ENCODE measurements at places on chromosomes 5 and 9.

GRCh38 chr5:31100781-31101310 lies 92.6 kb upstream of the CDH6 start:
- no peak for DNase-seq

DNA sequence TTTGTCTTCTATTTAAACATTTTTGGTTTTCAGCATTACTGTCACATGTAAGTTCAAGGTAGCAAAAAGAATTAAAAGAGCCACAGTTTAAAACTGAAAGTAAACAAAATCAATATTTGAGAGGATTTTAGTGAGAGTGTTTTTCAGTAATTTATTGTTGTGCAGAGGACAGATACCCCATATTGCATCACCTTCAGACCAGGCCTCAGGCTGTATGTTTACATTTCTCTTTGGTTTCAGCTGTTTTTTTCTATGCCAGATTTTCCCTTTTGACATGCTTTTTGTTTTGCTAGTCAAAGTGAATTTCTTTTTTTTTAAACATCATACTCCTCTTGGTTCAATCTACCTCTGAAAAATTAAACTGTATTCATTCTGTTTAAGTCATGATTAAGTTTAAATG lies 47.2 kb downstream of the MAST4 start:
- no peak for DNase-seq

DNA sequence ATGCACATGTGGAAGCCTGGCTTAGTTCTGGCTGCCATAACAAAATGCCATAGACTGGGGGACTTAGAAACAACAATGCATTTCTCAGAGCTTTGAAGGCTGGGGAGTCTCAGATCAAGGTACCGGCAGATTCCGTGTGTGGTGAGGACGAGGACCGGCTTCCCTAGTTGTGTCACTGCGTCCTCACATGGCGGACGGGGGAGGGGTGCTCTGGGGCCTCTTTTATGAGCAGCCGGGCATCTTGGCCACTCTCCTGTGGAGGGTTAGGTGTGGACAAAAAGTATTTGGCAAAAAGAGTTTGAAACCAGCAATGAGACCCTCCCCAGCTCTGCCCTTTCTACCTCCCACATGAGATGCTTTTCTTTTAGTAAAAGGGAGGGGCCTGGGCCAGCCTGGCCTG lies 118.5 kb upstream of the LPCAT1 start:
- DNase-seq: no peak

DNA sequence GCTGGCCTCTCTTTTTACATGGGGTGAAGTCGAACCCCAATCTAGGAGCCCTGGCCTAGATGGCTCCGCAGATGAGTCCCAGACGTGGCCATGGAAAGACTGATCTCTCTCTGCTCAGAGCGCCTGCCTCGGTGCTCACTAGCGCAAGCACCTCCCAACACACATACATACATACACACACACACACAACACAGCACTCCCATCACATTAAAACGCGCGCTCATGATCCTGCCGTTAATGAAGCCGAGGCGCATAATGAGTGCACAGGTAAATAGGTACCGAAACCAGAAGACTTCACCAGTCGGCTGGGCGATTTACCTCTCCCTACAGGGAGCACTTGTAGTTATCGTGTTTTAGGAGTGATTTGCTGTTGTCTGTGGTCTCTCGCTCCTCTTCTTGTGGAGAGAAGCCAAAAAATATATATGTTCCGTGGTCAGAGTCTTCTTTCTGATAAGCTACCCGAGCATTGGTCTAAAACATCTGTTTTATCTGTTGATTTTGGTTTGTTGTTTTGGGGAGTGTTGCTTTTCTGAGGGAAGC lies 207.7 kb downstream of the MEF2C start:
- no peak for DNase-seq

GRCh38 chr5:126107381-126107780 lies 315.8 kb upstream of the GRAMD2B start:
- DNase-seq: no peak

DNA sequence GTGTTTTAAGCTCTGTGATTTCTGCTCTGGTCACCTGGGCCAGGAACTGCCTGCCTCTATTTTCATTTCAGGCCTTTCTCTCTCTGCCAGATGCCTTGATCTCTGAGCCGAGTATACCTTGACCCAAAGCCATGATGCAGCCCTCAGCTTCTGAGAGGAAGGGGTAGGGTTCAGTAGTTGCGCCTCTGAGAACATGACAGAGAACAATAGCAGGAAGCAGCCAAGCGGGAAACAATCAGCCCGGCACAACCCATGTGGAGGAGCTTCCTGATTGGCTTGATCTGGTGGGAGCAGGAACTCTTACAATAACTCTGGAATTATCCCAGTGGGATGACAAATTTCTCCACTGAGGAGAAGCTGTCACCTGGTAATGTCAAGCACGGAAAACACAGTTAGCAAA lies 127.4 kb downstream of the PALM2AKAP2 start:
- DNase-seq: no peak

DNA sequence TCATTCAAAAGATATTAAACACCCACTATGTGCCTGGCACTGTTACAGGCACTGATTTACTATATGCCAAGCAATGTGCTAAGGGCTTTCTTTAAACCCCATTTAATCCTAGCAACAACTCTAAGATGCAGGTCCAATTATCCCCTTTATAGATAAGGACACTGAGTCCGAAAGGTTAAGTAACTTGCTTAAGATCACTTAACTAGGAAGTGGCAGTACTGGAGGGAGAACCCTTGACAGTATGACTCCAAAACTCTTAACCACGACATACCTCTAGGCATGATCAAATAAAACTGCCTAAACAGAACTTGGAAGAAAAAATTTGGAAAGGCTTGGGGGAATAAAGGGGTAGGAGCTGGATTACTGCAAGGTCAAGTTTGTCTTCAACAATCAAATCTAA lies 1.7 kb downstream of the RAB14 start:
- no peak for DNase-seq

DNA sequence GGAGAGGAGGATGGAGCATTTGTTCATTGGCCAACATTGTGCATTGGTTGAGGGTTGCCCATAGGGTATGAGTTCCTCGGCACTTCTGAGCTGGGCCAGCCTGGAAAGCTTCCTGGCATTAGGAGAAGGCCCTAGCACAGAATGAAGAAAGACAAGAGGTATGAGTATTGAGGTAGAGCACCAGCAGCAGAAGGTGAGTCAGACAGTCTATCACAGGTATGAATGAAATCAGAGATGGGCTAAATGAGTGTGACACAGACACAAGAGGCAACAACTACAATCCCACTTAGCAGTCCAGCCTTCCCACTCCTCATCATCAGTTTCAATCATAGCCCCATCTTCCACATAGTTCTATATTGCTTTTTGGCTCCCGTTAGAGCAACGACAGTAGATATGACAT lies 25.4 kb upstream of the TGFBR1 start:
- DNase-seq: no peak

- DNase-seq: no peak
These were observed 36.6 kb downstream of the DMRT3 start for GRCh38 chr9:1013021-1013420.

DNA sequence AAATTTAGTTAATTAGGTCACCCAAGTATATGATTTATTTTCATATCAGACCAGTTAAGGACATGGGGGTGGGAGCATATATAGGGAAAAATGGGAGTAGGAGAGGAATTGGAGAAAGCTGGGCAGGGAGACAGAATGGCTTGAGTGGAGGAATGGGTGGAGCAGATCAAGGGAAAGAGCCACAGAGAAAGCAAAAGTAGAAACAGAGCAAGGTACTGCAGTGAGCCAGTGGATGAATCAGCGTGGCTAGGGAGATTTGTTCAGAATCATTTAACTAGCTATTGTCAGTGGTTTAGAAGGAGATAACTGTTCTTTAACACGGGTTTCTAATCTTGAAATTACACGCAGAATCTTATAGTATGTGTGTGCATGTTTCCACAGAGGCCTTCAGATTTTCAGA lies 37.4 kb downstream of the SNX24 start:
- no peak for DNase-seq

- DNase-seq: no peak
These were observed 19.8 kb downstream of the TTC23L start for GRCh38 chr5:34858790-34859189.

DNA sequence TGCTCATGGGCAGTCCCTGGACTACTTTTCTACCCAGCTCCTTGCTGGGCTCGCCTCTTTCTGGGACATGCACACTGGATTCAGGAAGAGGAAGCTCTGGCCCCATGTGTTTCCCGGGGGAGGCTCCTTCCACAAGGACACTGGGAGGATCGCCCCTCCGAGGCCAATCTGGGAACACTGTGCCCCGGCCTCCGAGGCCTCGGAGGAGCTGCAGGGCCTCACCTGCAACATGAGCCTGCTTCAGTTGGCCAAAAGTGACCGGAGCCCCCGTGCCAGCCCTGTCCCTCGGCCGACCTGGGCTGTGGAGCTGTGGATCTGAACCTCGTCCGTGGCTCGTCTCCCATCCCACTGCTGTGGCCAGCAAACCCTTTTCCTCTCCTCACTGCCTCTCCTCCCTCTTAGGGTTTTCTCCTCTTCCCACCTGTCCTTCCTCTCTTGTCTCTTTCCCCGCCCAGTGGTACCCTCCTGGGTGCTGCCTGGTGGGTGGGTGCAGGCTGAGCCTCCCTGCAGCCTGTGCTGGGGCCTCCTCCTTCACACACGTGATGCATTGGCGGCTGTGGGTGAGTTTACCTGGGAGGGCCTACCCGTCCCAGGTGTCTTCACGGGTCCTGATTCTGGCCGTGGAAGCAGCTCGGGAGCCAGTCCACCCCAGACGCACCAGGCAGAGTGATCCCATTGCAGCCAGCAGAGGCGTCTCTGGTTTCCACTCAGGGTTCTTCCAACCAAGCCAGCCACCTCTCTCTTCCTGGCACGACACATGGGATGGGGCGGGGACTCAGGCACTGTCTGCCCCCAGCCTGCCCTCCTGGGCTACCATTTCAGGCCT lies 241.8 kb downstream of the CACNA1B start:
- no peak for DNase-seq

- DNase-seq: no peak
These were observed 36.0 kb downstream of the SCGB3A1 start for GRCh38 chr5:180555168-180555921.

- no peak for DNase-seq
These were observed 545.9 kb upstream of the KLF4 start for GRCh38 chr9:108035487-108035886.

DNA sequence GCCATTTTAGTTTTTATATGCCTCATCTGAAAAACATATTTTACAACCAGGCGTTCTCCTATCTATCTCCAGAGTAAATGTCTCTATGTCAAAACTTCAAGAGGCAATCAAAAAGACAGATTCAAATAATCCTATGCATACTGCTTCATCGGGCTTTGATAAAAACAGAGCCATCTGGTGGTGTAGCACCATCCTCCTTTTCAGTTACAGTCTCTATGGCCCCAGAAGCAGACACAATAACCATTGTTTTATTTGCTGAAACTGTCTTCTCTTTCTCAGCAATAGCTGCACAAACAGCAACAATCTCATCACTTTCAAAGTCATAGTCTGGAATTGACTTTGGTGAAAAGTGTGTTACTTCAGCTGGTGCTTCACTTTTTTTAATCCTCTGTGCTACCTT lies 36.3 kb downstream of the PTGER4 start:
- DNase-seq: no peak

DNA sequence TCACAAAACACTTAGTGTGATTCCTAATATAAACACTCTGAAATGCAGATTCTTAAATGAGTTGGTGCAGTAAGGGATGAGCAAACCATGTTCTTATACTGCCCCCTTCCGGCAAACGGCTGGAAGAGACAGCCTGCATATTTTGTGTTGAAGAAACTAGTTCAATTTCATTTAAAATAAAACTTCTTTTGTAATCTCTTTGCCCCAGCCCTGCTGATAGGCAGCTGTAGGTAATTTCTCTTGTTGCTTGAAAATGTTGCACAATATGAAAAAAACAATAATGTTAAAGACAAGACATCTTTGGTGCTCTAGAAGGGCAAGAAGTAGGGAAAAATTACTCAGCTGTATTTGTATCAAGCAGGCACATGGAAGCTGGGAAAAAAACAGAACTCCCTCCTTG lies 89.7 kb upstream of the CCNG1 start:
- DNase-seq: no peak

DNA sequence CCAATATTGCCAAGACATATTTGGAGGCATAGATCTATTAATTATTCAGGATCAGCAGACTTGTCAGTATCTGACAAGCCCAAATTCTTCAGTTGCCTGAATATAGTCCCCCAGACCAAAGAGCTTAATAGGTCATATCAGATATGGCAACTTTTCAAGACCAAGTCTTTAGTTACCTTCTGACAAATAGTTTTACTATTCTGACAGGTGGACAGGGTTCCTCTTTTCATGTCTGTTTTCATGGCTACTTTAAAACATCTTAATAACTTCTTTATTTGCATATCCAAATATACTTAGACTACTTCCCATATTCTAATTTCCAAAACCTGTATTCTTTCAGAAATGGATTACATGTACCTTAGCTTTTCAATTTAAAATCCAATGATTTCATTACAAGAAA lies 65.4 kb downstream of the AUH start:
- no peak for DNase-seq

GRCh38 chr9:133608382-133608781 lies 807 bp downstream of the FAM163B start:
- no peak for DNase-seq

- DNase-seq: no peak
These were observed 14.9 kb upstream of the VDAC1 start for GRCh38 chr5:134019636-134020035.

DNA sequence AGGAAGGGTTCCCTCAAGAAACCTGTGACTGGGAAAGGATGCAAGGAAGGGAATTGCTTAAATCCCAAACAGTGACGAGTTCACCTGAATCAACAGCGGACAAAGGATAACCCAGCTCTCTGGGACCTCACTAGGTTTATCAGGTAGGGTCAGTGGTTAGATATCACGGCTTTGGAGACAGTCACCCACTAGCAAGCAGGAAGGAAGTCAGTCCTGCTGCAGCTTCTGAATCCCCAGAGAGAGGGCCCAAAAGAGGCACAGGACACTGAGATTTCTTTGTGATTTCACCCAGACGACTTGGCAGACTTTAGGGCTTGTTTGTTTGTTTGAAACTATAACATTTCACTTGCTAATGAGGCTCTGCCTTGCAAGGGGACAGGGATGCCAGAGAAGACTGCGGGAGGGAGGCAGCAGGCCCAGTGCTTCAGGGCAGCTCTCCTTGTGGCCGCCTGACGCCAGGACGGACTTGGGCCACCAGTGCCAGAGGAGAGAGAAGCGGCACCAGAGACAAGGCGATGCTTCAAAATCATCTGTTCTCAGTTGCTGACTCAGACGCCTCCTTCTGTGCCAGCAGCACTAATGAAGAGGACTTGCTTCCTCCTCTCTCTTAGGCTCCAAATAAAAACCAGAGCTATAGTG lies 275.6 kb upstream of the SLC30A5 start:
- DNase-seq: no peak

Data from activated B cell treated with CpG ODN at 0.5 μM for 24 hours (primary cell).